Suppressor macrophage (primary cell): ENCODE measurements at places on chromosomes 1 and 21.

DNA sequence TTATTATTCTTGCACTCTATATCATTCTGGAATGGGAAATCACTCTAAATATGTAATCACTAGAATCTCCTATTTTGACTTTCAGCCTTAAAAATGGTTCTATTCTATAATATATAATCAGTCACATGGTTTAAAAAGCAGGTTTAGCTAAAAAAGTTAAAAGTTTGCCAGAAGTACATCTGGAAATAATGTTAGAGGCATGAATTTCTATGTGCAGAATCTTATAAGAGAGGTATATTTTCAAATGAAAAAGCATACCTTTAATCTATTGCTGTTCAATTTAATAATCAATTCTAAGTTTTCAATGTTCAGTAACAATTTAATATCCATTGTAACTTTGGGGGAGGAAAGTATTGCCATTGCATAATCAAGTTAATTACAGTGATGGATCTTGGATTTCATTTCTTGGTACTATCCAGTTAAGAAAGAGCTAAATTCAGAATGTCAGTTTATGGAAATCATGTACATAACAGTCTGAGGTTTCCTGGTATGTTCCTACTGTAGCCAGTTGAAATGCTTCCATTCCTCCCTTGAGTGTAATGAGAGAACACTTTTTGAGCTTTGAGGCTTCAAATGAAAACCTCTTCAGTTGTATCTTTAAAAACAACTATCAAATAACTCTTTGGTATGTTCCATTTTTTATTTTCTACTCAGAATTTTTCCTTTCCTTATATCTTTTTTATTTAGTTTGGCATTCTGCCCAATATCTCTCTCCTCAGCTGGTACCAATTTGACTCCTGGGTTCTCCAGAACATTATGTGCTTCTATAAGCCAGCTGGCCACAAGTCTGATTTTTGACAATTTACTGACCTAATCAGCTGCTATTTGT, 175.7 kb upstream of the COL11A1 start:
- no peak for DNase-seq

- peak; percentile 61 for DNase-seq
These were observed 1.9 kb downstream of the CHIT1 start for GRCh38 chr1:203227371-203228083.

GRCh38 chr1:221824025-221824424, 82.1 kb upstream of the DUSP10 start:
- DNase-seq: no peak

DNA sequence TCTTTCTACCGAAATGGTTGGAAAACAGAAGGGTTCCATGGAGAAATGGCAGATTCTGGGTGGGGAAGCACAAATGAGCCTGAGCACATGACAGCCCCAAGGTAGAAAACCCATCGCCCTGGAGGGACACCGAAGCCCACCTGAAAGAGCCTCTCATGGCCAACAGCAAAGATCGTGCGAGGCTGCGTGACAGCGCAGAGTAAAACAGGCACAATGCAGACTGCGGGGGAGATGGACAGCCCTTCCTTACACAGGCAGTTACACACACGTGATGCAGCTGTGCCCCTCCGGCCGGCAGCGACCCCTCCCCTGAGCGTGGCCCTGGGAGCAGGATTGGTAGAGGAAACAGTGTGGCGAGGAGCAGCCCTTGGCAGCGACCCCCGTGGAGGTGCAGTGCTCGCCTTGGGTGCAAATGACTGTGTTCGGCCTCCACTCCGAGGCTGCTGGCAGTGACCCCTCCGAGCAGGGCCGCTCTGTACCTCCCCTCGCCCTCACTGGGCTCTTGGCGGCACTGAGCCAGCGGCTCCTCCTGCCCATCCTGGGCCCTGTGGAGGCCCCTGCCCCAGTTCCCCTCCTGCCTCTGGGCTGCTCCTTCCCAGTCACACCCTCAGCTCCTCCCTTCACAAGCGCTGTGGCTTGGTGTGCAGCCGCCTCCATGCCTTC, 120.9 kb upstream of the COL6A1 start:
- DNase-seq: no peak

- no peak for DNase-seq
These were observed 3.3 kb upstream of the PKNOX1 start for GRCh38 chr21:42970946-42971653.

DNA sequence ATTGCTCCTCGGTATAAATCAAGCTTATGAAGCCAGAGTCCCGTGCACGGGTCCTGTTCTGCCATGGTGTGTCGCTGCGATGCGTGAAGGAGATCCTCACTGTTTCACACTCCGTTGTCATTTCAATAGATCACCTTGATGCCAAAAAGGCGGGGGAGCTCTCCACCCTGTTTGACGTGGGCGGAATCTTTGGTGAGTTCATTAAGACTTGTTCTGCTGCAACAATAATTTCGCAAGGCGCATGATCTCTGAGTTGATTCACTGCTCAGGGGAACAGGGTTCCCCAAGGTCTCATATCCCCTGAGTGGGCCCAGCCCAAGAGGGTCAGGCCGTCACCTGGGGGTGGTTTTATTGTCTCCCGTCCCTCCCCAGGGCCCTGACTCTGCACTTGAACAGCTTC, 50.0 kb downstream of the SLC37A1 start:
- DNase-seq: peak; percentile 5

- DNase-seq: no peak
These were observed 21.0 kb upstream of the LYST start for GRCh38 chr1:235887676-235888075.

- DNase-seq: peak; percentile 72
These were observed 11.8 kb downstream of the NPHP4 start for GRCh38 chr1:5980314-5981008.

DNA sequence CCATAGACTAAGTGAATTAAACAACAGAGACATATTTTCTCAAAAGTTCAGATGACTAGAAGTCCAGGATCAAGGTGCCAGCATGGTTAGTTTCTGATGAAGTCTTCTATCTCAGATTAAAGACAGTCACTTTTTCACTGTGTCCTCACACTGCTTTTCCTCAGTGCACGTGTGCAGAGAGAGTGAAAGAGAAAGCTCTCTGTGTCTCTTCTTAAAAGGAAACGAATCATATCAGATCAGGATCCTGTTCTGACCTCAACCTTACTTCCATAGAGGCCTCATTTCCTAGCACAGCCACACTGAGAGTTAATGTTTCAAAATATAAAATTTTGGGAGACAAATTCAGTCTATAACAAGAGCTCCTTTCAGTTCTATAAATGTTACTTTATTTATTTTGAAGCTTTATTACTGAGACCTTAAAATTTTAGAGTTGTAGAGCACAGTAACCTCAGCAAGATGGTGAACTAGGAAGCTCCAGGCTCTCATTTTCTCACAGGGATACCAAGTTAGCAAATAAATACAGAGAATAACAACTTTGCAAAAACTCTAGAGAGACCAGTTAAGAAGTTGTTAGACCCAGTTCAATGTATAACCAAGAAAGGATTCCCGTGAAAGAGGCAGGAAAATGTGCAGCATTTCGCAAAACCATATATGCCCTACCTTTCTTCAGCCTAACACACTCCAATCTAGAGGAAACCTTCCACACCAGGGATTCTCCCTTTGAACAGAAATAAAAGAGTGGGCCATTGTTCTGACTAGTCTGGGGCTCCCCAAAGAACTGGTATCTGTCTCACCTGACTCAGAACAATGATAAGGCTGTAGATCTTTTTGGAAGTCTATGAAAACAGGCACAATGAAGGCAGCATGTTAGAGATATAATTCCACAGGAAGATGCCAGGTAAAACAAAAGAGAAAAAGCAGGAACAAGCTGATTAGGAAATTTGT, 372.2 kb downstream of the MRPL39 start:
- no peak for DNase-seq

DNA sequence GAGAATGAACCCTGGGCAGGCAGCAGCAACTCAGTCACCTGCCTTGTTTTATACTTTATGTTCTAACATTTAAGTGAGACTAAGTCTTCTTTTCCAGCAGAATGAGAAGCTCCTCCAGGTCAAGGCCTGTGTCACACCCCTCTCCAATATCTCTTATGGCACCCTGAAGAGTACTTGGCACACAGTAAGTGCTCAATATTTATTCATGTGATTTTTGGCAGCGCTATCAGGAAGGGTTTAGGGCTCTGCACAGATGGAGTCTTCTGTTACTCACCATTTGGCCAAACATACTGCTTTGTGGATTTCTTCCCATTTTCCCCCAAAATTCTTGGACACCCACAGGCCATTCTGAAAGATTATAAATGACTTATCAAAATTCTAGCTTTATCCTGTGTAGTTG, 43.8 kb upstream of the MYBPHL start:
- no peak for DNase-seq

DNA sequence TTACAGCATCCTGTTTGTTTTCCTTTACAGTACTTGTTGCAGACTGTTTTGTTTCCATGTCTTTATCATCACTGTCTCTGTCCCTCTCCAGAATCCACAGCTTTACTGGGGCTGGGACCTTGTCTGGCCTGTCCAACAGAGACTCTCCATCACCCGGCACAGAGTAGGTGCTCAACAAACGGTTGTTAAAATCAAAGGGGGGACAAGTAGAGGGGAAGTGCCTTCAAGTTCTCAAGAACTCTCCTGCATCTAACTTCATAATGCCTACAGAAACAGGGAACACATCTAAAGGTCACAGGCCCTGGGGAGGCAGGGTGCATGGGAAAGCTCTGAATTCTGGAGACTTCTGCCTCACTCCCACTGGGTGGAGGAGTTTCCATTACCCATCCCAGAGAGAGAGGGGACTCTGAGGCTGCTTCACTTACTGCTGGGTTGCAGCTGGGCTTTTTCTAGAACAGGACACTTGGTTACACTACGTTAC, 2.3 kb upstream of the ECE1 start:
- peak; percentile 39 for DNase-seq

DNA sequence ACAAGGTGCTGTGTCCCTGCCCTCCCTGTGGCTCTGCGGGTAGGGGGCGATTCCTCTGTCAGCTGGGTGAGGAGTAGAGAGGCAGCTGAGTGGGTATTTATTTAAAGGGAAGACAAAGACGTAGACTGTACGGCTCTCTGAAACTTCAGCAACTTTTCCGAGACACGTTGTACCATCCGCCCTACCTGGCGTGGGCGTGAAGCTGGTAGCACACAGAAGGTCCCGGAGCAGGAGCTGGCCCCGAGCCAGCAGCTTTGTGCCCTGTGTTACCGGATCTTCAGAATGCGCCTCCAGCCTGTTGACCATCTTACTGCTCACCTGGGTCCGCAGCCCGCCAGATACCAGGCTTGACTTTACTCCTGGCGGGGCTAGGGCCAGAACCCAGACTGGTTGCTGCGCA, 34.9 kb downstream of the PRKCZ start:
- DNase-seq: no peak

GRCh38 chr1:167573035-167573434, 19.5 kb upstream of the CREG1 start:
- no peak for DNase-seq

DNA sequence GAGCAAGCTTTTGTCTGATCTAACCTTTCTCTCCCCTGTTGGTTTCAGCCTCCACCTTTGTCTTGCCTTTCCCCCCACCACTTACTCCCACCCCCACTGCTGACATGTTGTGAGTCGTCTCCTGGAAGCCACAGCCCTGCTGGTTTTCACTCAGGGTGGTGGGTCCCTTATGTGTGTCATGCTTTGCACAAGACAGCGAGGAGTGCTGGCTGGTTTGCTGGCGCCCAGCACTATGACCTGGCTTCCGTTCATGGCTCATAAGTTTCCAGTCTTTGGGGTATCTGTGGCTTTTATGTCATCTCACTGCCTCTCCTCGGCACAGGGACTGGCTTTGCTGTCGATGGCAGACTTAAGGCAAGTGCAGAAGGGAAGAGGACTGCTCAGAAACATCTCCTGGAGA, 177.7 kb downstream of the KIF26B start:
- no peak for DNase-seq

- DNase-seq: no peak
These were observed 76.5 kb downstream of the RHOU start for GRCh38 chr1:228811712-228812305.

- no peak for DNase-seq
These were observed 799.3 kb upstream of the CXADR start for GRCh38 chr21:16713331-16714117.

DNA sequence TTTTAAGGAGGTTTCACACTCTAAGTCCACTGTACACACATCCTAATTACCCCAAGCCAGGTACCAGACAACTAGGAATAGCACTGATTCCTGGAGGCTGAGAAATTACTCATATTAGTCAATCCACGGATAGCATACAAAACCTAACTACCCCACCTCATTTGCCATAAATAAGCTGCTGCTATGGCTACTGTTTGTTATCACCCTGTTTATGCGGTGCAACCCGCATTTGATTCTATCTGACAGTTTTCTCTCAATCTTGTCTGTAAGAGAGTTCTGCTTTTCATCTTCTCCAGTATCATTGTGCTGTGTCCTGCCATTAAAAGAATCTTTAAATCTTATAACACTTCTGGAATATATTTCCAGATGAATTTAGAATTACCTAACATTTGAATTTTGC, 1496.5 kb downstream of the PLA2G4A start:
- no peak for DNase-seq

DNA sequence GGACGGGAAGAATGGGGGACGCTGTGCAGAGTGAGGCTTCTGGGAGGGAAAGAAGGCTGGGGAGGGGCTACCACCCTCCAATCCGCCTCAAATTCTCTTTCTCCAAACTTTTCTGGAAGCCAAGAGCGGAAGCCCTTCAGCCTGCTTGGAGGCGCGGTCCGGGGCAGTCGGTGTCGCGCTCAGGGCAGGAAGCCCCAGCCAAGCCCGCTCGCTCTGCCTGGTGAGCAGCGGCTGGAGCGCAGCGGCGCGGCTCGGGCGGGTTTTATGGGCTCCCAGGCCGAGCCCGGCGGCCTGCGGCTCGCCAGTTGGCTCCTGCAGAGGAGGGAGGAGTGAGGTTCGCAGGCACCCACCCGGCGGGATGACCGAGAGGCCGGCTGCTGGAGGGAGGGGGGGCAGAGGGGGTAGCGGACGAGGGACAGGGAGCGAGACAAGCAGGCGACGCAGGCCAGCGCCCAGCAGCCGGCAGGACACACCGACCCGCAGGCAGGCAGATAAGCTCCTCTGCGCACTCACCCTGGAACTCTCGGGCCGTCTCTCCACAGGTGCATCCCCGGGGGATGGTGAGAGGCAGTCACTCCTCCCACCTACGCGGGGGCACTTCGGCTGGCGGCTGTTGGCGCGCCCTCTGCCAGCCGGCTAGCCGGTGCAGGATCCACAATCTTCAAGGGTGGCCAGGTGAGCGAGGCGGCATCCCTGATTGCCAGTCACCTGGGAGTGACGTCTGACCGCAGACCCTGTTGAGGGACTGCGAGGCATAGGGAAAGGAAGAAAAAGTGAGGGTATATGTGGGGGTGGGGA, at the start of gene AVPR1B:
Gene AVPR1B (minus strand): TSS at position 238 of the 798 bp plus-strand sequence. CDS start 498 bp downstream, outside the sequence.
- peak; percentile 33 for DNase-seq

DNA sequence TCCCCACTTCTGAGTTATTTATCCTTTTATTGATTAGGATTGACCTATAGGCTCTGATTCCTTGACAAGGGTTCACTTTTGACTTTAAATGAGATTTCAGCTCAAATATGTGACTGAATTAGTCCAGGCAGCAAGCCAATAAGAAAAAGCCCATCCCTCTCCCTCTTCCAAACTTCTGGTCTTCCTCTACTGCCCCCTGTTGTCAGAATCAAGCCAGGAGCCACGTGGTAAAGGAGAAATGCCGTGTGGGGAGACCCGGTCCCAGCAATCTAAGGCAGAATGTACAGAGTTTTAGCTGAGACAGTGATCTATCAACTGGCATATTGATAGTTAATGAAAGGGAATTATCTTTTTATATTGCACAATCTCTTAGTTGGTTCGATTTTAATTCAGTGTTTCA, 5.2 kb downstream of the ADAMTS5 start:
- peak; percentile 24 for DNase-seq
